ENCODE measurements at places on chromosomes 12 and 14.

GRCh38 chr14:32584079-32584478 is 255.0 kb downstream of the AKAP6 start:
- DNase-seq: no peak

- no peak for DNase-seq
Observed at GRCh38 chr12:120625557-120626419, 14.6 kb upstream of the CABP1 start.

DNA sequence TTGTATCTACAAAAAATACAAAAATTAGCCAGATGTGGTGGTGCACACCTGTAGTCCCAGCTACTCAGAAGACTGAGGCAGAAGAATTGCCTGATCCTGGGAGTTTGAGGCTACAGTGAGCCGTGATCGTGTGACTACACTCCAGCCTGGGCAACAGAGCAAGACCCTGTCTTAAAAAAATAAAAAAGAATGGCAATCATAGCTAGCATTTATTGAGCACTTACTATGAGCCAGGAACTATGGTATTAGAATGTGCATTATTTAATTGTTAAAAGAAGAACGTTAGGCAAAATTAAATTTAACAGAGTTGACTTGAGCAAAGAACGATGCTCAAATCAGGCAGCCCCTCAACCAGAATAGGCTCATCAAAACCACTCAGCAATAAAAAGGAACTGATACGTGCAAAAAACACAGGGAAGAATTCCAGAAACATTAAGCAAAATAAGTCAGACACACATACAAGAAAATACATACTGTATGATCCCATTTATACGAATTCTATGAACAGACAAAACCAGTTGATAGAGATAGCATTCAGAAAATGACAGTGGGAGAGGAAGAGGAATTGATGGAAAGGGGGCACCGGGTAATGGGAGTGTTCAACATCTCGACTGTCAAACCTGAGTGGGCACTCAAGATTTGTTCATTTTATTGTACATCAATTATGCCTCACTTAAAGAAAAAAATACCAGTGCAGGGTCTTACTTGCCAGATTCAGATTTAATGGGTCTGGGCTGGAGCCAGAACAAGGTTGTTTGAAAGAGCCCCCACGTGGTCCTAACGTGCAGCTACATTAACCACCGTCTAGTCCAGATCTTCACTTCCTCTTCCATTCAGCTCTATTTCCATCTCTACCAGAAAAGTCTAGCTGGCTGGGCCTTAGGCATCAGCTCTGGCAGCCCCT is 8.0 kb downstream of the SCNN1A start:
- no peak for DNase-seq

DNA sequence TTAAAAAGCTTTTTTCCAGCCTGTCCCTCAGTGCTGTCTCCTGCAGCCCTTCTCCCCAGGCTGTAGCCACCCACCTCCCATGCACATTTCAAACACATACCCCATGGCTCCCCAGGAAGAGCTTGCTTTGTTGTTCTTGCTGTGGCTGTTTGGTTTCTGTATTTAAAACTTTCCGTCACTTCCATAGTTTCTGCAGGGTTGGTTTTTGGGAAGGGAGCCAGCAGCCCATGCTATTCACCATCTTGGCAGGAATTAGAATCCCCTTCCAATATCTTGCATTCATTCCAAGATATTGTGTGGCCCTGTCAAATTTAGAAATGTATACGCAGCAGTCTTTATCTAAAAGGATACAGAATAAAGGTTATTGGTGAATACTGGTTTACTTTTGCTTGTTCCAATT is 29.6 kb downstream of the CFAP251 start:
- DNase-seq: no peak

- no peak for DNase-seq
Observed at GRCh38 chr12:113896194-113896593, 69.9 kb downstream of the RBM19 start.

DNA sequence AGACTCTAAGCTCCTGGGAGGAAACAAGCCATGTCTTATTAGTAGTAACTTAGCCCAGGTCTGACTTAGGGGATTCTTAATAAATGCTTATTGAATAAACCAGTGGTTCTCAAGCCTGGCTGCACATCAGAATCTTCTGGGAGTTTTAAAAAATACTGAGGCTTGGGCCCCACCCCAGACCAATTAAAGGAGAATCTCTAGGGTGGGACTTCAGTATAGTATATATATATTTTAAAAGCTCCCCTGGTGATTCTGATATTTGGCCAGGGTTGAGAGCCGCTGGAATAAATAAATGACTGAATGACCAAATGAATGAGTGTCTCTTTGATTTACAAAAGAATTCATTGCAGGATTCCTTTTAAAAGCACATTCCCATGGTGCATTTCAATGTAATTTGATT is 151.5 kb upstream of the GSC start:
- DNase-seq: no peak

DNA sequence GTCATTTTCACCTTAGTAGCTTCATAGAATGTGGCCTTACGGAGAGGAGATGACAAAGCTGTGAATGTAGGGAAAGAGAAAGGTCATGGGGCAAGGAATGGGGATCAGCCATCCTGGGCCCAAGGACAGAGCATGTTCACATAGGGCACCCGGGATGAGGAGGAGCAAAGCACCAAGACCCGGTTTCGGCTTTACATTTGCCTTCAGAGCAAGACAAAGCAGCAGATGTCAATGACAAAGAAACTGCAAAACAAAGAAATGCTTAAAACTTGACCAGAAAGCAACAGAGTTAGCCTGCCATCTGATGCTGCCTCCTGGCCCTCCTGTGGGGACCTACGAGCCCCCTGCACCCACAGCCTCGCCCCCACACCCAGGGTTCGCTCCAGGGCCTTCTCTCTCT is 249.2 kb downstream of the SLC41A2 start:
- DNase-seq: no peak

GRCh38 chr12:89370850-89371249 is 18.5 kb upstream of the DUSP6 start:
- no peak for DNase-seq

GRCh38 chr12:122918827-122919226 is 22.9 kb upstream of the VPS37B start:
- no peak for DNase-seq

- no peak for DNase-seq
Observed at GRCh38 chr12:122042910-122043309, 21.2 kb downstream of the BCL7A start.

DNA sequence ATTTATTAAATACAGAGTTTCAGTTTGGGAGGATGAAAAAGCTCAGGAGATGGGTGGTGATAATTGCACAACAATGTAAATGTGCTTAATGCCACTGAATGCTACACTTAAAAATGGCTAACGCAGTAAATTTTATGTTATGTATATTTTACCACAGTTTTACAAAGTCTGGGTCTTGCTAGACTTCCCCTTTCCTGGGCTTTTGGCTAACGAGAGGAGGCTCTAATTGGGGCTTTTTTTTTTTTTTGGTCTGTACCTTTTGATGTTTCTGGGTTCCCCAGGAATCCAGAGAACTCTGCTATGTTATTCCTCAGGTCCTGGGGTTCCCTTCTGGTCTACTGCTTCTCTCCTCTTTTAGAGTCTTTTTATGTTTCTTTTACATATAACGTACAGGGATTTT is 355.5 kb downstream of the CACNA1C start:
- DNase-seq: no peak

DNA sequence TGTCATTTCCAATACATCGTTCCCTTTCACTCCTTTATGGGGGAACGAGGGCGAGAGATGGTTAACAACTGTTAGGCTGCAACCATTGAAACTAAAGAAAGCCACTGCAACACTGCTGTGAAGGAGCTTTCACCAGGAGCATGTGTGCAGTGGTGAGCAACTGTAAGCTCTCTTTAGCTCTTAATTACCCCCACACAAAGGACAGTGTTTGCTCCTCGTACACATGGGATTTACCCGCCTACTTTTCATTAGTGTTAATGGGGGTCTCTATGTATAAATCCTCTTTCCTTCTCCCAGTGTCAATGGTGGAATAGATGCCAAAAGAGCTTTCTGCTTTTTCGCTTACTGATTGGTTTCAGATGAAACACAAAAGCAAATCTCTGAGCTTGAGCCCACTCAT is 343.1 kb downstream of the FLRT2 start:
- DNase-seq: no peak

GRCh38 chr12:27455589-27455988 is 9.1 kb downstream of the SMCO2 start:
- DNase-seq: no peak

GRCh38 chr12:17818931-17819330 is 271.1 kb downstream of the RERGL start:
- no peak for DNase-seq

GRCh38 chr12:110585231-110585799 is 2.2 kb upstream of the PPTC7 start:
- DNase-seq: peak; percentile 36

DNA sequence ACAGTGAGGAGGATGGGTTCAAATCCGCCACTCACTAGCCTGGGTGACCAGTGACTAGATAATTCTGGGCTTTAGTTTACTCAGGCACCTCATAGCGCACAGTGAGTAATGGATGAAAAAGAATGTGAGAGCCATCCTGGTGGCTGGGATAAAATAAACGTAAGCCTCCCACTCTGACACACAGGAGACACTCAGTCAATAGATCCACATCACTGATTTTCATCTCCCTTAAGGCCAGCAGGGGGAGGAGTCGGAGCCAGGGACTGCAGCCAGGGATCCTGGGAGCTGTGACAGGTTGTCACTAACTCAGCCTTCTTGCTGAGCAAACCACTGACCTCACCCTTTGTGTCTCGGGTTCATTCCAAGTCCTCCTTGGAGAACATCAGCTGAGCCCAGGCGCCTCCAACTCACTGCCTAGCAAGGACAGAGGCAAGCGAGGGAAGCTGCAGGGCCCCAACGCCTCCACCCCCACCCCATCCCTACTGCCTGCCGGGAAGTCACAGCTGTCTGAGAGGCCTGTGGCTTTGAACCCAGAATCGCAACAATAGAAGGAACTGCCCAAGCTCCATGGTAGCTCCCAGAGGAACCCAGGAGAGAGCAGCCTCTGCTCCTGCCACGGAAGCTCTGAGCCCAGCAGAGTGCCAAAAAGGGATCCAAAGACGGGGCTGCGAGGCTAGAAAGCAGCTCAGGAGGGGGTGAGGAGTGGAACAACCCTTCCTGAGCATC is 30.7 kb downstream of the PXN start:
- no peak for DNase-seq

DNA sequence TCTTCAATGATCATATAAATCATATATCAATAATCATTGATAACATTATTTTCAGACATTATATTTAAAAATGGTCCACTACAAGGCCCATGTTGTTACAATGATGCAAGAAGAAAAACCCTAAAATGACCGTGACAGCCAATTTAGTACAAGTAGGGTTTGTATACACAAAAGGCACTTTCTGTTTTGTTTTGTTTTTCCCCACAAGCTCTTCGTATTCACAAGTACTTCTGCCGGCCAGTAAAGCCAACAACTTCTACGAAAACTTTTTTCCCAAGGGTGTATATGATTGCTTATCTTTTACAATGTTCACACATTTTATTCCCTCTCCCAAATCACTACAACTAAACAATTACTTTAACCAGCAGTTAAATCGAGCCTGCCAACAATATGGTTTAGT is 9.6 kb downstream of the PTPRB start:
- no peak for DNase-seq

DNA sequence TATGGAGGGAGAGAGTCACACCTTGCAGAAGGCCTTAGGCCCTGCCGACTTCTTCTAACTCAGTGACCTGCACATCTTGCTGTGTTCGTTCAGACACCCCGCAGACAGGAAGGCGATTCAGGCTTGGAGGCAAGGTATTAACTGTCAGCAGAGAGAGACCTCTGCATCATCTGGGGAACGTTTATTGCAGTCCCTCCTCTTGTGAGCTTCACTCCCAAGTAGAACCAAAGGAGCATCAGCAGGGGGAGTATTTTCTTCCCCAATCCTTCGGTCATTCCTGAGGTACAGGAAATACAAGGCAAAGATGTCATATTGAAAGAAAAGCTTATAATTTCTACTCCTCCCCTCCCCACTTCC is 217.9 kb downstream of the CRADD start:
- DNase-seq: no peak

DNA sequence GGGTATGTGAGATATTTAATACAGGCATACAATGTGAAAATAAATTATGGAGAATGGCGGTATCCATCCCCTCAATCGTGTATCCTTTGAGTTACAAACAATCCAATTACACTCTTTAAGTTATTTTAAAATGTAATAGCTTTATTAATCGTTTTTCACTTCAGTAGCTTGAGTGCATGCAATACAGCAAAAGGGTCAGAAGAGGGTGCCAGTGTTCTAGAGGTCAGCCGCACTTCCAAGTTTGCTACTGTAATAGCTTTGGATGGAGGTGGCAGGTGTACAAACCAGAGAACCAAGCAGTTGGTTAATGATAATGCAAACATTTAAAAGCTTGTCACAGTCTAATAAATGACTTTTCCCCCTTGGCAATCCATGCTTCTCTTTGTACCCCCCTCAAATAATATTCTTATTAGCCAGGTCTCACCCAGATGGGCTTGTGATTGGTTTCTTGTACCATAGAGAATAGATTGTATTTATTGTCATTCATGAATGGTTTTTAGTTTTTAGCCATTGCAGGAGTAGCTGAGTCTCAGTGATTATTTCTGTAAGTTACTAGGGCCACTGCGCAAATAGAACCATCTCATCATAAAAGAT is 127.0 kb downstream of the ERC1 start:
- peak; percentile 47 for DNase-seq

DNA sequence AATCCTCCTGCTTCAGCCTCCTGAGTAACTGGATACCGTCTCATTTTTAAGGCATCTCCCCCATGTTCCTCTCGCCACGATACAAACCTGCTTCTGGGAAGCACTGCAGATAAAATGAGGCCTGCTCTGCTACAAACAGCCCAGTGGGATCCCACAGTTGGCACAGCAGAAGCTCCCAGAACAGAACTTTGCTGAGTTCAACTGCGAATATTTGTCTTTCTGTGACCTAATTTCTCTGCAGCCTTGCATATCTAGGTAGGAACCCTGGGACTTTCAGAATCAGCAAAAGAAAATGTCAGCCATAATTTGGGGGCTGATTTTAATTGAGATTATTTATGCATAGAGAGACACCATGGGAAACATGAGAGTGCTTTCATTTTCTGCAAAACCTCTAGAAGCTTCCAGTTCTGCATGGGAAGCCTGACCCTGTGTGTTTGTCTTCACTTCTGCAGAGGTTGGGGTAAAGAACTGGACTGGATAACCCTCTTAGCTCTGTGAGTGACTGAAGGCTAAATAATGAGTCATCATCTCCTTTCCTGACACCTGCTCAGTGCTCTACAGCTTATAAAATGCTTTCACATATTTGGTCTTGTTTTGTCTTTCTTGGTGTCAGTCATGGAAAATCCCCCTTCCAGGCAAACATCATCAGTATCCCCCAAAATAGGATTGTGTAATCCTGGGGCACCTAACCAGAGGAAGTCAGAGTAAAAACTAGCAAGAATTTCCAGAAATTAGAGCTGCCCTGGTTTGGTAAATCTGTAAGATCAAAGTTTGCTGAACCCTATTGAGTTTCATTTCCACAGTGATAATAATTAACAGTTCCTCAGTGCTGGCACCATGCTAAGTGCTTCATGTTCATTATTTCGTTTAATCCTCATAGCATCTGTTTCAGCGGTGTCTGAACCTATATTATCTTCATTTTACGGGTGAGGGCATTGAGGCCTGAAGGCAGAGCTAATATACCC is 185.8 kb downstream of the SLC15A4 start:
- DNase-seq: no peak

Data from stimulated activated naive CD4-positive, alpha-beta T cell treated with Interleukin-2 at 50 U/mL for 16 hours (primary cell).